ENCODE measurements at places on chromosomes 12 and 14. TPM values are rescaled to one million over a fixed set of nuclear protein-coding genes. Genes with fewer than 3 reads are reported as not detected.

- H3K4me1 ChIP-seq: no peaks in the 10 kb centered on the region
- H3K4me3 ChIP-seq: no peak overlapping the region
- H3K27ac ChIP-seq: no peak overlapping the region
- DNase-seq: no peak
- H3K36me3 ChIP-seq: no peaks in the 10 kb centered on the region
Measured at GRCh38 chr12:103114296-103115055, 157.0 kb downstream of the ASCL1 start.

The SLC15A4 gene
- total RNA-seq: 18.4 TPM

GRCh38 chr12:10612984-10613348 lies 443 bp downstream of the MAGOHB start:
- H3K27me3 ChIP-seq: no peaks in the 10 kb centered on the region
- peak overlapping the region; percentile 95 for H3K27ac ChIP-seq
- peaks cover 11% of the 10 kb centered on the region for H3K4me1 ChIP-seq
- no peak for DNase-seq

DNA sequence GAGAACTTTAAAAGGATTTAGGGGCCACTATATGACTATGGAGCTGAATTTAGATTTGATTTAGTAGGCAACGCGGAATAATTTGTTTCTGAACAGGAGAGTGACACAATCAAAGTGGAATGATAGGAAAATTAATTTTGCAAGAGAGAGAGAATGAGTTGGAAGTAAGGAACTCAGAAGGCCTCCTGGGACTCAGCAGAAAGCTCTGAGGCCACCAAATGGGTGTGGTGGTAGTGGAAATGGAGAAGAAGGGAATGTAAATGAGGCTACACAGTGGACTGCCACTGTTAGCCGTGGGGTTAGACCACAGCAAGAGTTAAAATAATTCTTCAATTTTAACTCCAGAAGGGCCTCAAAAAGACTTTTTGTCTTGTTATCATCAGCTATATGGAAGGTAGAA lies 102.7 kb downstream of the LRRK2 start:
- no peaks in the 10 kb centered on the region for H3K36me3 ChIP-seq
- DNase-seq: no peak
- H3K27ac ChIP-seq: no peak overlapping the region
- H3K27me3 ChIP-seq: no peaks in the 10 kb centered on the region
- H3K4me3 ChIP-seq: no peak overlapping the region

- H3K36me3 ChIP-seq: no peaks in the 10 kb centered on the region
- H3K27ac ChIP-seq: no peak overlapping the region
- H3K4me1 ChIP-seq: no peaks in the 10 kb centered on the region
- no peak overlapping the region for H3K4me3 ChIP-seq
Measured at GRCh38 chr14:84288781-84289180, 1241.2 kb upstream of the FLRT2 start.

- H3K36me3 ChIP-seq: no peaks in the 10 kb centered on the region
- H3K27me3 ChIP-seq: no peaks in the 10 kb centered on the region
- no peak overlapping the region for H3K4me3 ChIP-seq
Measured at GRCh38 chr12:47910486-47910885, 5.7 kb upstream of the VDR start.

- peaks cover 17% of the 10 kb centered on the region for H3K4me1 ChIP-seq
- no peak overlapping the region for H3K4me3 ChIP-seq
- H3K27ac ChIP-seq: no peak overlapping the region
- DNase-seq: no peak
- no peaks in the 10 kb centered on the region for H3K36me3 ChIP-seq
Measured at GRCh38 chr14:56129092-56129491, 10.9 kb downstream of the PELI2 start.

DNA sequence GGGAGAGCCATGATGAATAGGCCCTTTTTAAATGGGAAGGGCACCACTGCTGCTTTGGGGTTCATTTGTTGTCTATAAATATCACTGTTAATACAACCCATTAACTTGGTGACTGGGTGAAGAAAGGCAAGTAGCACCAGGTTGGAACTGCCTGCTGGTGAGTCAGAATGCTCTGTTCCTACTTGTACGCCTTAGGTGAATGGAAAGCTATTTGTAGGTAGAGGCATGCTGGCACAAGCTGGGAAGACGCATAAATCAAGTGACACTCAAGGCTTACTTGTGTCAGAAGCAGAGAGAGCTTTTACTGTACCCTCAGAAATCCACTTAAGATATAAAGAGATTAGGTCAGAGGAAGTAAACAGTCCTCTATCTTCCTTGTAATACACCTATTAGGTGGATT lies 142.5 kb downstream of the TMX1 start:
- no peak for DNase-seq
- no peaks in the 10 kb centered on the region for H3K4me1 ChIP-seq
- H3K27ac ChIP-seq: no peak overlapping the region
- H3K36me3 ChIP-seq: no peaks in the 10 kb centered on the region
